Adipocyte (in vitro differentiated cells): ENCODE measurements at places on chromosomes 3 and 15.

DNA sequence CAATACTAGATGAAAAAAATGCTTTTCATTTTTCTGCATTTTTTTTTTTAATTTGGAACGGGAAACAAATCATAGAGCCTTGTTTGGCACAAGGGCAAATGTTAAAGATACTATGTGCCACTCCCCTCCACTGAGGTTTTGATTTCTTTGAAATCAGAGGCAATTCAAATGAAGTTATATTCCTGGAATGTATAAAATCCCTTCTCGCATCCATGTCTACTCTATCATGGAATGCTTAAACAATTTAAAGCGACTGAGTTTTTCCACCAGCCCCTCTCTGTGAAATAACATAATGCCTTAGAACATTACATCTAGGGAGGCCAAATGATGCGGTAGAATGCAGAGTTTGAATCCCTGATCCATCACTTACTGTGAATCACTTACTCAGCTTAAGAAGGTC lies 69.7 kb downstream of the FMN1 start:
- DNase-seq: peak; percentile 44

GRCh38 chr3:132972333-132972732 lies 65.9 kb upstream of the TMEM108 start:
- peak; percentile 17 for DNase-seq

GRCh38 chr3:24648063-24648462 lies 153.4 kb upstream of the THRB start:
- DNase-seq: no peak

- no peak for DNase-seq
These were observed 33.9 kb upstream of the GRAMD1C start for GRCh38 chr3:113804661-113805060.

- peak; percentile 30 for DNase-seq
These were observed 97.3 kb downstream of the ISL2 start for GRCh38 chr15:76433798-76434400.

DNA sequence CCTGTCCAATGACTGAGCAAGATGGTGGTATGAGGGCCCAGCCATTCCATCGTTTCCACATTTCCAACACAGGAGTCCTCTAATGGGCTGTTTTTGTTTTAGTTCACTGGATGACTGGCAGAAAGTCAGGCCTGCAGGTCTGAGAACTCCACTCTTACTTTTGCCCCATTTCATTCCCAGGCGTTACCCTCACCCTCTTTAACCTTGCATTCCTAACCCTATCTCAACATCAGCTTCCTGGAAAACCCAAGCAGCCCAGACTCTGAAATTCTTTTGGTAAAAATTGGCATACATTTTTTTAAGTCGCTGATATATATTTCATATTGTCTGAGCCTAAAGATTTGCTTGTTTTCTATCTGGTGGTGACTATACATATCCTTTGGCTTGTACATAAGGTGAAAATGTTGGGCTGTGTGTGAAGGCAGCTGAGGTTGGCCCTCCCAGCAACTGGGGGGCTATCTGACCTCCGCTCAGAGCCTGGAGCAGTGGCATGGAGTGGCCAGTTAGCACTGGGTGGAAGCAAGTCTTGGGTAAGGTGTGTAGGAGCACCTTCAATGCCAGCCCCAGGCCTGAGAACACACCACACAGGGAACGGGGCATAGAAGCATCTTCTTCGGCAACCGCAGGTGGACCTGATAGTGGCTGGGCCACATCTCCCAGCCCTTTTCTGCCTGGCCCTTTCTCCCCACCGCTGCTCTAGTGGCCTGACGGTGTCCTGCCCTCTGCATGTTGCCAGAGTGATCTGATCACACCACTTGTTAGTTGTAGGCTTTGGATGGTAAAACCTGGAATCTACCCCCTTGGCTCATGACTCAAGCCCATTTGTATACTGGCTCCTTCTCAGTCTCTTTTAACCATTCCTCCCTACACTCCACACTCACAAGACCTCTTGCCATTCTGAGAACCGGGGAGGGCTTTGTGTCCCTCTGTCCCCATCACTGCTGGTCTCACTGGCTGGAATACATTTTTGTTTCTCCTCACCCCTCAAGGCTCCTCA lies 50.0 kb downstream of the AMOTL2 start:
- no peak for DNase-seq

GRCh38 chr3:81027344-81027743 lies 734.1 kb downstream of the GBE1 start:
- no peak for DNase-seq

- no peak for DNase-seq
These were observed 195.2 kb downstream of the EFHB start for GRCh38 chr3:19738846-19739245.

DNA sequence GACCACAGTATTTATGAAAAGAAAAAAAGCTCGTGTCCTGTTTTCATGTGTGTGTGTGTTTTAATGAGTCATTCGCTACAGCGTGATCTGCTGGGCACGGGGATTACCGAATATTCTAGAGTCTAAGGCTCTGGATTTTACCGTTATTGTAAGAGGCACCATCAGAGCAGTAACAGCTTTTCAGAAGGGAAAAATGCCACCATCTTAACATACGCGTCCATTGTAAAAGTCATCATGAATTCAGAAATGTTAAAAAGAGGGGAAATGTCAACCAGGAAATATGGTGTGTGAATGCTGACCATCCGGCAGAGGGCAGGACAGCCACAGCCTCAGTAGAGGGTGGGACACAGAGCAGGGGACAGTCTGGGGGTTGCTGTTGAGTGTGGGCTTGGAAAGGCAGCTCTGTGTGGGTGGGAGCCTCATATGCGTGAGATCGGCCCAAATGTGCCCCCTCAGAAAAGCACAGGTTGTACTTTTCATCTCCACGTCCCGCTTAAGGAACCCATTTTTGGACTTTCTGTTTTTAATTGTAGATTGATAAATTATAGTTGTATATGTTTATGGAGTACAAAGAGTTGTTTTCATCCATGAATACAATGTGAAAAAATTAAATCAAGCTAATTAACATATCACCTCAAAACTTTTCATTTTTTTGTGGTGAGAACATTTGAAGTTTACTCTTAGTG lies 69.6 kb downstream of the ASB7 start:
- peak; percentile 80 for DNase-seq

- DNase-seq: peak; percentile 74
These were observed 25.8 kb downstream of the LDHAL6B start for GRCh38 chr15:59232476-59232875.

- DNase-seq: no peak
These were observed 104.6 kb downstream of the IL1RAP start for GRCh38 chr3:190618330-190619030.

- DNase-seq: no peak
These were observed 30.0 kb upstream of the SLC6A1 start for GRCh38 chr3:10962481-10963036.

DNA sequence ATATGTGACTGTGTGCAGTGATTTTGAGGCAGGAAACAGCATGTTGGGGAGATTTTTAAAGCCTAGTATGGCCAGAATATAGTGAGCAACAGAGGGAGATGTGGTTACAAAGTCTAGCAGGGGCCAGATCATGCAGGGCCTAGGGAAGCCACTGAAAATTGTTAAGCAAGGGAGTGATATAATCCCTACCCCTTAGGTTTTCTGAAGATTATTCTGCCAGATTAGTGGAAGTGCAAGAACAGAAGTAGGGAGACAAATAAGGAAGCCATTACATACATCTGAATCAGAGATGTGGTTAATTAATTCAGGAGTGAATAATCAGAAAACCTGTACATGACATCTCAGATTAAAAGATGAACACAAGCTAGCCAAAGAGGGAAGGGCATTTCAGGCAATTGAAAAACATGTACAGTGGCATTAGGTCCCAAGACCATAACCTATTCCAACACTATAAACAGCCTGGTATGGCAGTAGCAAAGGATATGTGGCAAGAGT lies 54.8 kb downstream of the MSL2 start:
- no peak for DNase-seq

DNA sequence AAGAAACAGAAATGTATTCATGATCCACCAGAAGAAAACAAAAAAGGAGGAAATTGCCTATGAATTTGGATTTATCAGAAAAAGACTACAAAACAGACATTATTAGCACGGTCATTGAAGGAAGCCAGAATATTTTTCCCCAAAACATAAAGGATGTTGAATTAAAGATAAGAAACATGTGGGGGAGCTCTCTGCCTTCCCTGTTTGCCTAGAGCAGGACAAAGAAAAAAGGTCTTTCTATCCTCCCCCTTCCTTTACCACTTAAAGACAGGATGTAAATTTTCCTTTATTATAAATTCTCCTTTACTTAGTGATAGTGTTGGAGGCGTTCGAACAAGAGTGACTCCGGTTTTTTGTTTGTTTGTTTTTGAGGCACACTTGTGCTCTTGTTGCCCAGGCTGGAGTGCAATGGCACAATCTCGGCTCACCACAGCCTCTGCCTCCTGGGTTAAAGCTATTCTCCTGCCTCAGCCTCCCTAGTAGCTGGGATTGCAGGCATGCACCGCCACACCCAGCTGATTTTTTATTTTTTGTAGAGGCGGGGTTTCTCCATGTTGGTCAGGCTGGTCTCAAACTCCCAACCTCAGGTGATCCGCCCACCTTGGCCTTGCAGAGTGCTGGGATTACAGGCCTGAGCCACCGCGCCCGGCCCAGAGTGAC lies 14.9 kb upstream of the RPN1 start:
- DNase-seq: no peak

GRCh38 chr3:45126730-45127129 lies 19.4 kb downstream of the CDCP1 start:
- no peak for DNase-seq

DNA sequence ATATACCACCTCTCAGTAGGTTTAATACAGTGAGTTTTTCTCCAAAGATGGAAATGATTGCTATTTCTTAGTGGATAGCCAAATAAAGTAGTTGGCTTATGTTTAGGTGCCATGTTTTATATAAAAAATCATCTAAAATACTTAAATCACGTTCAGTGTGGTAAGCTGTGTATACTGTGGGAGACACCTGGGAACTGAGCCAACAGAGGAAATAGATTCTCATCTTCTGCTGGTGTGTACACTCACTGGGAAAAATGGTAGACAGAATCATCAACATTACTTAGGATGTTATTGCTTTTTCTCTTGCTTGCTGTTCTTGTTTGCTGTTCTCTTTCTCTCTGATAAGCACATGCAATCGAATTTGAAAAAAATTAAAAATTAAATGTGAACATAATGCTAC lies 112.6 kb upstream of the MB21D2 start:
- no peak for DNase-seq

DNA sequence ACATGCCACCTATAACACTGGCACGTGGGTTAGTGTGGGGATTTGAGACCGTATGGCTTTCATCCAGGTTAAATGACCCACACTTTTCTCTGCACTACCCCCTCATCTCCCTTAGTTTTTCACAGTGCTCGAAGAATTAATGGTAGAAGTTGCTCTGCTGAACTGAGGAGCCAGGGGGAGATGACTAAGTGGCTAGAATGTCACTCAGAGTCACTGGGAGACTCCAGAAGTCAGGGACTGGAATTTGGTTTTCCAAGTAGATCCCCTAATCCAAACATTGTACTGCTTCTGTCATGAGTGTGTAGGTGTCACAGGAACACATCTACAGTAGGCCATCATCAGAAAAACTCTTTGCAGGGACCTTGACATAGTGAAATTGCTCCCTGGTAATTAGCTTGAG lies 181.0 kb upstream of the RASGRP1 start:
- no peak for DNase-seq

GRCh38 chr3:136958939-136959338 lies 1.2 kb downstream of the IL20RB start:
- no peak for DNase-seq

DNA sequence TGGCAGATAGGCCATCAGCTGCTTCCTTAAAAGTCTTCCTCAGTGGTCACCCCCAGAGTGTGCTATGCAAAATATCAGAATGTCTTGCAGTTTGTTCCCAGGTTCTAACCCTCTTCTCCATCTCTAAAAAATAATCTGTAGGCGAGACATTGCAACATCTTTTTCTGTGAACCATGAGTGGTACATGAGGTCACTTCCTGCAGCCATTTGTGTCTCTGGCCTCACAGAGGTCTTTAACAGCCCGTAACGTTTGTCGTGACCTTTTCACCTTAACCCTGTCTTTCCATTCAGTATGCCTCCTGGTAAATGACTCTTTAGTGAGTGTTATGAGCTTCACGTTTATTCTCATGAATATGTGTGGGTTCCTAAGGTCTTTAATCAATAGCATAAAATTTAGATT lies 145.4 kb downstream of the KLHL25 start:
- peak; percentile 72 for DNase-seq

GRCh38 chr15:43958861-43959330 lies 132.1 kb downstream of the WDR76 start:
- DNase-seq: peak; percentile 54

DNA sequence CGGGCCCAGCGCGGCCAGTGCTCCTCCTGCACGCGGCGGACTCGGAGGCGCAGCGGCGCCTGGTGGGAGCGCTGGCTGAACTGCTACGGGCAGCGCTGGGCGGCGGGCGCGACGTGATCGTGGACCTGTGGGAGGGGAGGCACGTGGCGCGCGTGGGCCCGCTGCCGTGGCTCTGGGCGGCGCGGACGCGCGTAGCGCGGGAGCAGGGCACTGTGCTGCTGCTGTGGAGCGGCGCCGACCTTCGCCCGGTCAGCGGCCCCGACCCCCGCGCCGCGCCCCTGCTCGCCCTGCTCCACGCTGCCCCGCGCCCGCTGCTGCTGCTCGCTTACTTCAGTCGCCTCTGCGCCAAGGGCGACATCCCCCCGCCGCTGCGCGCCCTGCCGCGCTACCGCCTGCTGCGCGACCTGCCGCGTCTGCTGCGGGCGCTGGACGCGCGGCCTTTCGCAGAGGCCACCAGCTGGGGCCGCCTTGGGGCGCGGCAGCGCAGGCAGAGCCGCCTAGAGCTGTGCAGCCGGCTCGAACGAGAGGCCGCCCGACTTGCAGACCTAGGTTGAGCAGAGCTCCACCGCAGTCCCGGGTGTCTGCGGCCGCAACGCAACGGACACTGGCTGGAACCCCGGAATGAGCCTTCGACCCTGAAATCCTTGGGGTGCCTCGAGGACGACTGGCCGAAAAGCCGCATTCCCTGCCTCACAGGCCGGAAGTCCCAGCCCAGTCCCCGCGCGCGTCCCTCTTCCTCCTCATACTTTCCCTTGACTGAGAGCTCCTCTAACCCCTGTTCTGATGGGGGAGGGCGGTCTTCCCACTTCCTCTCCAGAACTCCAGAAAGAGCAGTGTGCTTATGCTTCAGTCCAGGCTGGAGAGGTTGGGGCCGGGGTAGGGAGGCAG lies 1.4 kb upstream of the IL17RC start:
- DNase-seq: peak; percentile 82

- DNase-seq: no peak
These were observed 28.6 kb upstream of the PLXNA1 start for GRCh38 chr3:126954141-126954842.
